ENCODE measurements at places on chromosomes 13 and 19.
A peak's percentile ranks its signal among the peaks of the same experiment; 100 is the strongest.

DNA sequence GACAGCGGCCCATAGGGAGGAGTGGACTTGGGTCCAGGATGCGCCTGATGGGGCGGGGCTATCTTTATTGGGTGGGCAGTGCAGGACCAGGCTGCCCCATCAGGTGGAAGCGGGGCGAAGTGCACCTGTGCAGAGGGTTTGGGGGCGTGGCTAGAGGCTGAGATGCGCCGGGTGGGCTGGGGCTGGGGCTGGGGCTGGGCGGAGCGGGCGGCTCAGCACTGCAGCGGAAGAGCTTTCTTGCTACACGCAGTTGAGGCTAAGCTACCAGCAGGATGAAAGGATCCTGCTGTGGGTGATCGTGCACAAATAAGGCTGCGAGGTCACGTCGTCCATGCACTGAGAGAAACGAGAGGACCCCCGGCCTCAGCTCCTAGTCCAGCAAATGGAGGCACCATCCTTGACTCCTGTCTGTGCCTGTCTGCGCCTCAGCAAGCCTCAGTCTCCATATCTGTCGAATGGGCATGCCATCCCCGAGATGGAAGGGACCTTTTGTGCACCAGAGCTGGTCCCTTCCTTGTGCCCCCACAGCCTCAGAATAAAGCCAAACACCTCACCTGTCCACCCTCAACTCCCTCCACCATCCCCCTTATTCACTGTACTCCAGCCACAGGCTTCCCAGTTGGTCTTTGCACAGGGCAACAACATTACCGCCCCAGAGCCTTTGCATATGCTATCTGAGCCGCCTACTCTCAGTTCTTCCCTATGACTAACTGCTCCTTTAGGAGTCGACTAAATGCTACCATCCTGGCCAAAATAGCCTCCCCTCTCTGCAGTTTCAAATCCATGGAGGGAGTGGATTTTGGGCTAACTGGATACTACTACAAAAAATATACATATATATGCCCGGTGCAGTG lies 21.0 kb upstream of the HOMER3 start:
- no peak for DNase-seq
- peaks cover 2% of the 10 kb centered on the region for H3K4me1 ChIP-seq
- H3K36me3 ChIP-seq = no peaks in the 10 kb centered on the region
- peak overlapping the region; percentile 44 for H3K4me3 ChIP-seq
- H3K27ac ChIP-seq = no peak overlapping the region
- H3K27me3 ChIP-seq = peaks cover 2% of the 10 kb centered on the region

DNA sequence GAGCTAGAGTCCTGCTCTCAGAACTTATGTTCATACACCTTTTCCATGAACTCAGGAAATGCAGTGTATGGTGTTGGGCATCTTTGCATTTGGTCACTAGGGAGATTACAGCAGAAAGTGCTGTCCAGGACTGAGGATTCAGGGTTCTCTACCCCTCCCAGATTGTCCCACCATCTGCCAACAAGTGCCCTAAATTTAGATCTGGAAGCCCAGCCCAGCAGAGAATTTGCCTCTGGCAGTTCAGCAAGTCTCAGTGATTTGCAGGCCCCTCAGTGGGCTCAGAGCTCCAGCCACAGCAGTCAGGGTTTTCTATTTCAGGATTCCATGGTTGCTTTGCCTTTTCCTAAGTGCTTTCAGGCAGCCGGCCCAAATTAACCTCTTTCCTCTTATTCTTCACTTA lies 23.4 kb downstream of the CNFN start:
- peak overlapping the region; percentile 71 for H3K4me3 ChIP-seq
- H3K27me3 ChIP-seq = peaks cover 7% of the 10 kb centered on the region
- H3K36me3 ChIP-seq = peaks cover 47% of the 10 kb centered on the region
- peak overlapping the region; percentile 31 for H3K27ac ChIP-seq
- no peak for DNase-seq

GRCh38 chr19:3047496-3048189 lies 14.7 kb downstream of the TLE5 start:
- H3K4me3 ChIP-seq = peak overlapping the region; percentile 89
- no peak overlapping the region for H3K27ac ChIP-seq
- peaks cover under 1% of the 10 kb centered on the region for H3K36me3 ChIP-seq
- H3K27me3 ChIP-seq = peaks cover 10% of the 10 kb centered on the region

DNA sequence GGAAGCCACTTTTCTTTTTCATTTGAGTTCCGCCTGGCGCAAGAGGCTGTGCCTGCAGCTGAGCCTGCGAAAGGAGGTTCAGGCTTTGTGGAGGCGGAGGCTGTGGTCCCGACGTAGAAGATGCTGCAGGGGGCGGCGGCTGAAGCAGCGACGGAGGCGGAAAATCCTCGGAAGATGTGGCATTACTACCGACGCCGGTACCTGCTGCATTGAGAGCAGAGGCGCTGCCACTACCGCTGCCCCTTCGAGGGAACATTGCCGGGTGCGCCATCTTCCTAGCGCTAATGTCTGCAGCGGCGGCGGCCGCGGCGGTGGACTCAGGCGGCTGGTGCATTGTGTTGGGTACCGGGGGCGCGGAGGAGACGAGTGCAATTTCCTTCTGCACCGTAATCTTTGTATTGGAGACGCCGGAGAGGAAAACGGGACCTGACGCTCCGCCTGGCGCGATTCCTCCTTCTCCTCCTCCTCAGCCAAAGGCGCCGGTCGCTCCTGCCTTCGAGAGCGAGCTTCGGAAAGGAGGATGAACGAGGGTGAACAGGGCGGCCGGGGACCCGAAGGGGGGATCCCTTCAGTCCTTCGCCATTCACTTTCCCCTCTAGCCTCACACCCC lies at the start of gene TSC22D1:
TSC22D1 (minus strand) TSS at position 590 of the 610 bp plus-strand sequence; CDS start at position 334, 256 bp downstream.
- peak; percentile 50 for DNase-seq
- peaks cover 10% of the 10 kb centered on the region for H3K27me3 ChIP-seq
- peak within 1 kb of the TSS; percentile 86 for H3K27ac ChIP-seq
- peaks cover 19% of the 10 kb centered on the region for H3K36me3 ChIP-seq
- H3K4me1 ChIP-seq = peaks cover 40% of the 10 kb centered on the region
- peak within 1 kb of the TSS; percentile 93 for H3K4me3 ChIP-seq

GRCh38 chr13:74003374-74003773 lies 130.8 kb downstream of the KLF12 start:
- no peaks in the 10 kb centered on the region for H3K4me1 ChIP-seq
- no peaks in the 10 kb centered on the region for H3K36me3 ChIP-seq
- no peak for DNase-seq
- H3K27ac ChIP-seq = no peak overlapping the region
- no peak overlapping the region for H3K4me3 ChIP-seq

DNA sequence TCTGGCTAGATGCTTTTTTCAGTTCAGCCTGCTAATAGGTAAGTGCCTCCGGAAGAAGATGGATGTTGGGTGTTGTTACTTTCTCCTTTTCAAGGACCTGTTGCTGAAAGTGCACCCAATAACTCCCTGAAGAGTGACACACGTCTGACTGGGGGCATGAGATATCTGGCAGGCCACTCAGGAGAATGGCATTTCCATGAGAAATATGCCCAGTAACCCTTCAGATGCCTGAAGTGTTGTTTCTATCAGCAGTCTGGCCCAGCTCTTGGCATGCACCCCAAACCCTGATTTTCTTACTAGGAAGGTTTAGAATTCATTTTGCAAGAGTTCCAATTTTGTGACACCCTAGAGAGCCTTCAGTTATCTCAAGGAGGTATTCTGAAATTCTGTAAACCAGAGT lies 71.5 kb downstream of the ARHGAP35 start:
- no peak overlapping the region for H3K4me3 ChIP-seq
- no peak for DNase-seq
- no peak overlapping the region for H3K27ac ChIP-seq
- H3K4me1 ChIP-seq = peaks cover 44% of the 10 kb centered on the region

GRCh38 chr13:30004204-30004603 lies 153.8 kb upstream of the UBL3 start:
- H3K4me1 ChIP-seq = peaks cover 3% of the 10 kb centered on the region
- no peak for DNase-seq
- H3K36me3 ChIP-seq = no peaks in the 10 kb centered on the region
- no peak overlapping the region for H3K27ac ChIP-seq
- H3K4me3 ChIP-seq = no peak overlapping the region

DNA sequence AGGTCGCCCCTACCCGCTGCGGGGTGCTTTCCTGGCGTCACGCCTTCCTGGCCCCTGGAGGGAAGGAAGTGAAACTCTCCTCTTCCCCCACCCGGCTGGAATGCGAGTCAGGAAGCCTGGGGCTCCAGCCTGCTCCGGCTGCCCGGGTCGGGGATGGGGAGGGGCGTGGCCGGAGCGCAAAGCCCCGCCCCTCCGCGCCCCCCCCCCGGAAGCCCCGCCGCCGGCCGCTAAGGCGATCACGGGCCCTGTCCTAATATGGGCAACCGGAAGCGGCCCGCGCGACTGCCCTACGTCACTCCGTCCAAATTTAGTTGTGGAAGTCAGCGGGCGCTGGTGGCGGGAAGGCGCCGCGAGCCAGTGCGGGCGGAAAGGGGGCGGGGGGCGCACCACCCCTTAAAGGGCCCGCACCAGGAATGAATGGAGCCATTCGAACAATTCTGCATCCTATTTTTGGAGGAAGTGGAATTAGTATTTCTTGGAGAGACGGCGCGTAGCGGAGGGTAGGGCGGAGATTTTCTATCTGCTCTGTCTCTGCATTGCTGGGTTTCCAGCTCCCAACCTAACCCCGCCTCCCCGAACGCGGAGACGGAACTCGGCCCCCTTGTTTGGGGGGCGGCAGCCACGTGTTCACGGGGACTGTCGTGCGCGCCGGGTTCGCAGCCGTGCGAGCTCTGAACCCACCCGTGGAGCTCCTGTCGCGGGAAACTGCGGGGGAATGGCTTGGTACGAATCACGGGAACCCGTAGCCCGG lies 1.6 kb downstream of the IER2 start:
- H3K36me3 ChIP-seq = peaks cover 28% of the 10 kb centered on the region
- H3K4me3 ChIP-seq = peak overlapping the region; percentile 99
- peak overlapping the region; percentile 99 for H3K27ac ChIP-seq
- peak; percentile 93 for DNase-seq

- H3K4me1 ChIP-seq = peaks cover 27% of the 10 kb centered on the region
- H3K4me3 ChIP-seq = peak overlapping the region; percentile 91
- peak; percentile 99 for DNase-seq
- H3K27me3 ChIP-seq = peaks cover 20% of the 10 kb centered on the region
- peaks cover 7% of the 10 kb centered on the region for H3K36me3 ChIP-seq
Measured at GRCh38 chr19:49766007-49766929, 533 bp upstream of the AP2A1 start.

- peak overlapping the region; percentile 99 for H3K4me3 ChIP-seq
- peaks cover 1% of the 10 kb centered on the region for H3K27me3 ChIP-seq
- H3K27ac ChIP-seq = peak overlapping the region; percentile 92
- H3K36me3 ChIP-seq = peaks cover 45% of the 10 kb centered on the region
Measured at GRCh38 chr19:52028780-52029123, 573 bp upstream of the ZNF614 start.

DNA sequence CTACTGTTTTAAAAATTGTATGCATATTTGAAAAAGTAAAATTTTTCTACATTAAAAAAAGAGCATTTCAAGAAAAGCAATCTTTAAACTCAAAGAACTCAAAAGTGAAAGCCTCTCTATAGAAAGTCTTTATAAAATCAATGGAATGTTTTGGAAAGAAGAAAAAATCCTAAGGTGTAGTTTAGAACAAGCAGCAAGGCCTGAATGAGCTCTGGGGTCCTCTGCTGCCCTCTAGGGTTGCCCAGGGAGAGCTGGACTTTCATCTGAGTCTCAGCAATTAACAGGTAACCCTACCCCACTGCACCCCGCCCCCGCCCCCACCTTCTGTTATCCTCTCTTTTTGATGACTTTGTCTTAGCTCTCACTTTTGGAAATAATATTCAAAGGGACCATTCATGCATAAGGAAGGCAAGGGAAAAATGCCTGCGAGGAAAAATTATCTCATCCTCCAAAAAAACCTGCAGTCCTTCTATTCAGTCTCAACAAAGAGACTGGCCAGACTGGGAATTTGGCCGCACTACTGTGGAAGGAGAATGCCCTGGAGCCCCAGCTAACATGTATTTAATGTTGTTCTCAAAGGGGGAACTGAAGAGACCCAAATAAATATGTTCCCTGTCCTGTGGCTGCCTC lies 24.1 kb downstream of the SLC25A30 start:
- H3K4me3 ChIP-seq = no peak overlapping the region
- peaks cover 44% of the 10 kb centered on the region for H3K4me1 ChIP-seq
- peaks cover 37% of the 10 kb centered on the region for H3K36me3 ChIP-seq
- H3K27me3 ChIP-seq = peaks cover 8% of the 10 kb centered on the region
- peak; percentile 41 for DNase-seq

DNA sequence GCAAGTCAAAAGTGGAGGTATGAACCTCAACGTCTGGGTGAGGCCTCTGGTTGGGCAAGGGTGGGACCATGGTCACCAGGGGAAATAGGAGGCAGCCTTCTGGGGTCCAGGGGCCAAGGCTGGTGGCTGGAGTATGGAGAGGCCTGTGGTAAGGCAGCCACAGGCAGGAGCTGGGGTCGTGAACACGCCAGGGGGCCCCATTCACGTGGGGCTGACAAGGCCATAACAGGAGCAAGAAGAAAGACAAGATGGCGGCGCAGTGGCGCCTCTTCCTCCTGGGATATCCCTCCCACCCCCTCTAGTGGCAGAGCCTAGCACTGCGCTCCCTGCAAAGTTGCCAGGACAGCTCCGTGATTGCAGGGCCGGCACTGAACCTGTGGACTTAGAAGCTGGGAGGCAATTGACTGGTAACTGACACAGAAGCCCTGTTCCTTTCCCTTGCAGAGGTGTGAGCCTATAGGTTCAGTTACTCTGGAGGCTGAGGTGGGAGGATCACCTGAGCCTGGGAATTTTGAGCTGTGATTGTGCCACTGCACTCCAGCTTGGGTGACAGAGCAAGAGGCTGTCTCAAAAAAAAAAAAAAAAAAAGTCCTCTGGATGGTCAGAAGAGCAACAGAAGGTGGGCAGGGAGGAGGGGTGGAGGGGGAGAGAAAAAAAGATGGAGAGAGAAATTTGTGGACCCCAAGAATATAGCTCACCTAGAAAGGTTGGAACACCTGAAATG lies 19.7 kb upstream of the EDDM13 start:
- H3K27ac ChIP-seq = no peak overlapping the region
- peak; percentile 94 for DNase-seq
- peaks cover 3% of the 10 kb centered on the region for H3K27me3 ChIP-seq
- H3K4me1 ChIP-seq = no peaks in the 10 kb centered on the region
- peaks cover 7% of the 10 kb centered on the region for H3K36me3 ChIP-seq

GRCh38 chr19:10769533-10770491 lies 51.9 kb downstream of the DNM2 start:
- H3K27ac ChIP-seq = peak overlapping the region; percentile 88
- H3K4me1 ChIP-seq = peaks cover 21% of the 10 kb centered on the region
- peaks cover 8% of the 10 kb centered on the region for H3K27me3 ChIP-seq
- no peak overlapping the region for H3K4me3 ChIP-seq
- DNase-seq = peak; percentile 58
- peaks cover 17% of the 10 kb centered on the region for H3K36me3 ChIP-seq

GRCh38 chr13:73952648-73953047 lies 181.6 kb downstream of the KLF12 start:
- no peak overlapping the region for H3K4me3 ChIP-seq
- peak overlapping the region; percentile 78 for H3K27ac ChIP-seq
- H3K27me3 ChIP-seq = no peaks in the 10 kb centered on the region
- H3K4me1 ChIP-seq = peaks cover 12% of the 10 kb centered on the region

DNA sequence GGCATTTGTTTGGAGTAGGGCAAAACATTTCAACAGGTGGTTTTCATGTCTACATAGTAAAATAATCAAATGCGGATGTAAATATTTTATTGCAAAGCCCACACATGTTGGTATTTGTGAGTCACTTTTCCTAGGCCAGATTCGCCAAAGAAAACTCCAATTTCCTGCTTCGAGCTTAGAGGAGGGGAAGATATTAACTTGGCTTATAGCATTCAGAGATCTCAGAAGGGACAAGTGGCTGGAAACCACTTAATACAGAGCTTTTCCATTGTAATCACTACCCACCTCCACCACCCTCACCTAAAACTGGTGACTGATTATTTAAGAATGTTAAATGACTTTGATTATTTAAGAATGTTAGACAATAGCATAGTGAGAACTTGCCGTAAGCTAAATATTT lies 530.6 kb upstream of the SPRY2 start:
- no peak for DNase-seq
- H3K36me3 ChIP-seq = no peaks in the 10 kb centered on the region
- no peaks in the 10 kb centered on the region for H3K27me3 ChIP-seq
- no peak overlapping the region for H3K4me3 ChIP-seq
- H3K4me1 ChIP-seq = no peaks in the 10 kb centered on the region
